ENCODE measurements at places on chromosomes 6 and 20. TPM values are rescaled to one million over a fixed set of nuclear protein-coding genes. Genes with fewer than 3 reads are reported as not detected.

DNA sequence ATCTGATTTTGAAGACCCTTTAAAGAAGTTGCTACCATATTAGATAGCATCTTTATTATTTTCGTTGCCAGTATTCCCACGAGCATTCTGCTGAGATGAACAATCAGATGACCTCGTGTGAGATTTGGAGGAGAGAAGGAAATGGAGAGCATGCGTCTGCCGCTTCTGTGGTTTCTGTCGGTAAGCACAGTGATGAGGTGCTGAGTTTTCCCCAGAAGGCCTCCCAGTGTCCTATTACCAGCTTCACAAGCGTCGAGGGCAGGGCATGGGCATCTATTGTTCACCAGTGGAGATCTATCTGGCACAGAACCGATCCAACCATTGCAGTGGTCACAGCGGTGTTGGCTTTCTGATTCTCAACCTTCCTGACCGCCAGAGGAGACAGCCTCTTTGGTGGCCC is 29.4 kb downstream of the TRAF3IP2 start:
- DNase-seq: peak; percentile 21

CCM2L gene
- 2.1 TPM for total RNA-seq

DNA sequence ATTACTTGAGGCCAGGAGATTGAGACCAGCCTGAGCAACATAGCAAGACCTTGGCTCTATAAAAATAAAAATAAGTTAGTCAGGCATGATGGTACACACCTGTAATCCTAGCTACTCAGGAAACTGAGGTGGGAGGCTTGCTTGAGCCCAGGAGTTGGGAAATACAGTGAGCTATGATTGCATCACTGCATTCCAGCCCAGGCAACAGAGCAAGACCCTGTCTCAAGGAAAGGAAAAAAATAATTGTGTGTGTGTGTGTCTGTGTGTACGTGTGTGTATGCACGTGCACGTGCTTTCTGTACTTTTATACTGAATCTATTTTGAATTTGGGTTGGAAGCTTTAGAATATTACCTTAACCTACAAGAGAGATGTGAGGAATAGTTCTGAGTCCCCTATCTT is 58.9 kb downstream of the KIZ start:
- peak; percentile 3 for DNase-seq

DNA sequence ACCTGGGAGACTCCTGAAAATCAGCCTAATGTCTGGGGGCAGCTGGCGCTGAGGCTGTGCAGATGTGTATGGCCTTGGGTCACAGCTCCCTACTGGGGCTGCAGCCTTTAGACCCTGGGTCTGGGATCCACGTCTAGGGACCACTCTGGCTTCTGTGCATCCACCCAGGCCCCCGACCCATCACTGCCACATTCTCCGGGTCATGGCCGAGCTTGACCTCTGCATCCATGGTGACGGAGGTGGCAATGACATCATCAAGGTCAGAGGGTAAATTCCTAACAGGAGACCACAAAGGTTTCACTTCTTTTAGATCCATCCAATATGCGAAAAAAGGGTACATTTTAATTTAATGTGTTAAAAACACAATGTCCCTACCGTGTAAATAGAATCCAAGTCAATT is 14.5 kb upstream of the PCMTD2 start:
- no peak for DNase-seq

GRCh38 chr6:31940256-31940664 is 5.6 kb upstream of the CFB start:
- peak; percentile 33 for DNase-seq

DNA sequence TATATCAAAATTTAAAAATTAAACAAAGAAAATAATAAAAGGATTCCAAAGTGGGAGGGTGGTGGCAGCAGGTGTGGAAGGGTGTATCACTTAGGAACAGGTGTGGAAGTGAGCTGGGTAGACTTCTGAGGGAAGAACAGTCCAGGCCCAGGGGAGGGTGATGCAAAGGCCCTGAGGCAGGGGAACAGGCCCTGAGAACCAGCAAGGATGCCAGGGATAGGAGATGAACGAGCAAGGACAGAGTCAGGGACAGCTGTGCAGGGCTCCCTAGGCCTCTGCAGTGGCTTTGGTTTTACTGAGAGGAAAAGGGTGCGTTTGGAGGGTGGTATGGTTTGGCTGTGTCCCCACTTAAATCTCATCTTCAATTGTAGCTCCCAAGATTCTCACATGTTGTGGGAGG is 9.4 kb upstream of the RAET1E start:
- no peak for DNase-seq

DNA sequence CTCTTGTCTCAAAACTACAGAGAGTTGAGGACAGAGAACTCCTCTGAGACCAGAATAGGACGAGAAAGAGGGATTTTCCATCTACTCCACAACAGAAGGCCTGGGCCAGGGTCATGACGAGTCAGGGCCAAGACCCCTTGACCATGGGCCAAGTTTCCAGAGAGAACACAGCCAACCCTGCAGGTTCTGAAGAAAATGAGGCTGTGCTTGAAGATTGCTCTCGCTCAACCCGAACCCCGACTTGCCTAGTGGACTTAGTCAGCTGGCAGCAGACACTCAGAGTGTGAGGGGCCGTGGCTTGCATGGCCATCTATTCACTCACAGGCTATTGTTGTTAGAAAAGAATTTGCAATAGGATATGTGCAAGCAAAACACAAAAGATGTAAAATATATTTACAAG is 54.5 kb downstream of the TMEM242 start:
- DNase-seq: no peak

CLPSL2 gene
- total RNA-seq: not detected

- DNase-seq: no peak
These were observed 84.2 kb upstream of the ARMC2 start for GRCh38 chr6:108763931-108764579.

VSX1 gene
- total RNA-seq: not detected

ZBTB12 gene
- 7.5 TPM for total RNA-seq

DNA sequence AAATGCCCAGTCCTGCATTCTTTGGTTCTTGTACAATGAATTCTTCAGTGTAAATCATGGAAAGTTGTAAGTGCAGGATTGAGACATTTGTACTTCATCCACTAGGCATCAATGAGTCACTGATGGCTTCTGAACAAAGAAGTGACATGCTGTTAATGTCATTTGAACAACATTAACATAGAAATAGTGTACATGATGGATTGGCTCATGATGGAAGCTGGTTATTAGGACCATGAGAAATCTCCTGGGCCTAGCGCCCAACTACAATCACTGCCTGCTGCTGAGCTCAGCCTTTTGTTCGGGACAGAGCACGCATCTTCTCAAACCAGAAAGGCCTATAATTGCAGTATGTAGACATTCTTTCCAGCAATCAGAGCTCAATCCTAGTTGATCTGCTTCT is 316.8 kb upstream of the TSHZ2 start:
- DNase-seq: no peak

DNA sequence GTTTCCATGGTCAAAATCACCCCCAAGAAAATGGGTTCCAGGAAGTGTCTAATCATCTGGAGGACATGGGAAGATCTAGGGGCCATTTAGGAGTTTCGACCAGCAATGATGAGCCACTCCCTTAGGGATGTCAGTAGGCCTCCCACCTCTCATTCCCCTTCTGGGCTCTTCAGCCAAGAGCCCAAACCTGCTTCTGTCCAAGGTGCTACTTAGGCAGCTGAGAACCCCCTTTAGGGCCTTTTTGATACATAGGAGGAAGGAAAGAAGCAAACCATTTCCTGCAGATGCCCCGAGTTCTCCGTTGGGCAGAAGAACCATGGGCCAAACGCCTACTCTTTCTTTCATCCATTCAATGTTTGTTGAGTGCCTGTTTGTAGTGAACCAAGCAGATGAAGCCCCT is 141.4 kb upstream of the RIN2 start:
- DNase-seq: no peak

- DNase-seq: no peak
These were observed 156.5 kb downstream of the ANKRD60 start for GRCh38 chr20:58071991-58072390.

- peak; percentile 29 for DNase-seq
These were observed 19.8 kb upstream of the MAP1LC3A start for GRCh38 chr20:34538671-34539123.

GRCh38 chr20:37856932-37857660 is 45.8 kb upstream of the VSTM2L start:
- DNase-seq: peak; percentile 17

- DNase-seq: no peak
These were observed 14.1 kb upstream of the TFAP2D start for GRCh38 chr6:50699051-50699775.

DNA sequence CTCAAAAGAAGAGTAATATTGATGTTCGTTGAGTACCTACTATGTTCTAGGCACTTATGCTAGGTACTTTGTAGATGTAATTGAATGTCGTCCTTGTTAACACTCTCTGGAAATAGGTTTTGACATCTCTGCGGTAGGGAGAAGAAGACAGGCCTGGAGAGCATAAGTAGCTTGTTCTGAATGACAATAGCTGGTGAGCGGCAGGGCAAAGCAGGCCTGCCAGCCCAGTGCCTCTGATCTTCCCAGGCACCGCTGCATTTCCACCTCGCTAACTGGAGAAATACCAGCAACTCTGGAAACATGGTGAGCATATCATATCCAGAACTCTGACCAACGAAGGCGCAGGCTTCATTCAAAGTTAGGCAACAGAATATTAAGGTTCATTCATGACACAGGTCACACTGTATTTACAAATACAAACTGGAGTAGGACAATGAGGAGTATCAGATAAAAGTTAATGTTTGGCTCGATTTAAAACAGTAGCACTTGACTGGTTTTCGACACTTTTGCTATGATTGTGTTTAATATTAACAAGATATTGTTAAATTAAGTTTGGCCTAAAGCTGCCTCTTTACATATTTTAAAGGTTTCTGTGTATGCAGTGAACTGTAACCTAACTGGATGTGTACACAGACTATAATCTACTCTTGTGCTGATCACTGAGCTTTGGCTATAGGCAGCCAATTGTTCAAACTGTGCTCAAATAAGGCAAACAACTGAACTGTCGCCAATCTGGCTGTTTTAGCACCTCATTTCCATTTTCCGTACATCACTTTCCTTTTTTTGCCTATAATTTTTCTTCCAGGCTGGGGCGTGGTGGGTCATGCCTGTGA is 54.1 kb downstream of the PPP1R3G start:
- no peak for DNase-seq

BPIFB1 gene
- not detected for total RNA-seq

TRIM31 gene
- not detected for total RNA-seq
